Stimulated activated CD4-positive, alpha-beta T cell treated with anti-CD3 and anti-CD28 coated beads, TNF-alpha, amount 100 ng/mL, for 48 hours (primary cell): ENCODE measurements at places on chromosomes 13 and 19.

DNA sequence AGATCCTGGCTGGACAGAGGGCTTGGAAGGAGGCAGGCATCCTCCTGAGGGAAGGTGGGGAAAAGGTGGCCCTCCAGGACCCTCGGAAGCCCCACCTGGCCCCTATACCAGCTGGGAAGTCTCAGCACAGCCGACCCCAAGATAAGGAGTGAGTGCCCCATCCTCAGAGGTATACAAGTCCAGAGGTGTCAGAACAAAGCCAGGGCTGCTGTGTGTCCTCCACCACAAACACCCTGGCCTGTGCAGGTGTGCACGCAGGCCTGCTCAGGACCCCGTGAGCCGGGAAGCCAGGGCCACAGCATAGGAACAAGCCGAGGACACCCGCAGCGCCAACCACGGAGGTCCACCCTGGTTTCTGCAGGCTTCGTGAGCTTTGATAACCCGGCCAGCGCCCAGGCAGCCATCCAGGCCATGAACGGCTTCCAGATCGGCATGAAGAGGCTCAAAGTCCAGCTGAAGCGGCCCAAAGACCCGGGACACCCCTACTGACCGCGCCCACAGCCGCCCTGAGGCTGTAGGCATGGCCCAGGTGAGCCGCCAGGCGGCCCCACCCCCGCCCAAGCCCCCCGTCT lies 68.6 kb downstream of the CELF5 start:
- DNase-seq, result no peak

DNA sequence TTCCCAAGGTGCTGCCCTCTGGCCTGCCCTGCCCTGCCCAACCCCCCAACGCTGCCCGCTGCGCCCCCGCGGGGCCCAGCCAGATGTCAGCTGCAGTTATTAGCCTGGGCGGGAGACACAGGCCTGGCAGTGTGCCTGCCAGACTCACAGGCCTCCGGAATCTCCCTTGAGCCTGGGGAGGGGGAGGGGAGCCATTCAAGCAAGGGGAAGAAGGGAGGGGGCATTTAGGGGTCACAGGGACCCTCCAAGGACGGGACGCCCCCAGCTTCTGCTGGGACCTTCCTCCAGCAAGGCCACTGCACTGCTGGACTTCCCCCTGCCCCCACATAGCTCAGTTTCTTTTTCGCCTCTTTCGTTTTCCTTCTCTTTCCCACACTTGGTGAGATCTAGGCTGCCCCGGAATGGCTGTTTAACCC lies 2.6 kb upstream of the JUNB start:
- DNase-seq, result no peak

- DNase-seq, result no peak
These were observed 25.9 kb upstream of the OR10H2 start for GRCh38 chr19:15701757-15702533.

DNA sequence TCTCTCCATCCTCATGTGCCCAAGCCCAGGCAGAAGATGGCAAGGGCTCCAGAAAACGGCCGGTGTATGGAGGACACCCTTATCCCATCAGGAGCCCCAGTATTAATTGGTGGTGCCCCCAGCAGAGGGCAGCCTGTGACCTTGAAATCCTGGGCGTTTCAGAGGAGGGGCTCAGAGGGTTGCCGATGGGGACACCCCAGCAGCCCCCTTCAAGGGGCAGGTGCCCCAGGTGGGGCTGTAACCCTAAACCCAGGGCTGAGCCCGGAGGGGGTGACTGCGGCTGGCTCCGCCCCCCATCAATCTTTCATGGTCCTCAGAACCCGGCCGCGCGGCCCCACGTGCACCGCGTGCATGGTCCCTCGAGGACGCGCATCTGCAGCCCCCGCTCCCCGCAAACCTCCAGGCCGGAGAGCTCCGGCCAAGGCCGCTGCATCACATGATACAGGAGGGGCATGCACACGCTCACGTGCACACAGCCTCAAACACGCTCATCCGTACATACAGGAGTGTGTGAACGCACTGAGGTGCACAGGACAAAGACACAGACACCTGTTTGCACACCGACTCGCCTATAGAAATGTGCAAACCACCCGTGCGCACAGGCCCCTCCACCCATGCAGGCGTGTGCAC lies 949 bp downstream of the RAB3A start:
- no peak for DNase-seq

DNA sequence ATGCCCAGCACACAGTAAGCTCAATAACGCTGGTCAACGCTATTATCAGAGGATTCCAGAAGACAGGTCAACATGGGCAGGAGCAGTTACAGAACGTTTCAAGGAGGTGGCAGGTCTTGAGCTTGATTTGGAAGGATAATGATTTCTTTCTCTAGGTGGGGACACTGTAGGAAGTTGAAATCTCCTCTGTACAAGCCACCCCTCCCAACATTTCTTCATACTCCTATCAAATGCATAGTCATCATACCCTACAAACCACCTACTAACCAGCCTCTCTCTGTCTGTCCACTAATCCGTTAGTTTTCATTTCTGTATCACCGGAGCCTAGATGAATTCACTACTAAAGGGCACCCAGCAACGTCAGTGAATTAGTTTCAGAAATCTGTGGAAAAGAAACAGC lies 1.3 kb downstream of the ATP7B start:
- no peak for DNase-seq

- no peak for DNase-seq
These were observed 109.0 kb upstream of the HTR2A start for GRCh38 chr13:47005756-47006414.

- DNase-seq, result no peak
These were observed 27.5 kb downstream of the HSPH1 start for GRCh38 chr13:31134039-31134711.

GRCh38 chr19:41537789-41538188 lies 38.2 kb upstream of the CEACAM21 start:
- no peak for DNase-seq

GRCh38 chr13:22095794-22096193 lies 424.9 kb downstream of the FGF9 start:
- no peak for DNase-seq

- DNase-seq, result no peak
These were observed 67.8 kb downstream of the RXFP2 start for GRCh38 chr13:31807090-31807541.

- no peak for DNase-seq
These were observed 40.6 kb upstream of the KLF12 start for GRCh38 chr13:74174810-74175209.

- DNase-seq, result no peak
These were observed 43.4 kb downstream of the COL4A2 start for GRCh38 chr13:110350509-110350908.

GRCh38 chr13:82358284-82358683 lies 1524.0 kb downstream of the SLITRK1 start:
- no peak for DNase-seq

DNA sequence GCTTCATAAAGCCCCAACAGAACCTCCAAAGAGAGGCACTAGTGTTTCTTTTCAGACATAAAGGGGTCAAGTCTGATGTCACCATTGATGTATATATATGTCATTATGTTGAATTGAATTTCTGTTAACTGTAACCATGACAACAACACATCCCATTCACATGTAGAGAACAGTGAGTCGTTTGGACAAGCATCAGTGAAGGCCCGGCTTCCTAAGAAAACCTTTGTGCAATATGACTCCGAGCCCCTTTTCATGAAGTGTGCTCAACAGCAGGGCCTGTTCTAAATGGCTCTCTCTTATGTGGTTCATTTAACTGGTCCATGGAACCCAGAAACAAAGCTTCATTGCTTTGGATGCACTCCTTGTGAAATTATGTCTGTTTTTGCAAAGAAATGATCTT lies 67.2 kb upstream of the UBL3 start:
- DNase-seq, result no peak

DNA sequence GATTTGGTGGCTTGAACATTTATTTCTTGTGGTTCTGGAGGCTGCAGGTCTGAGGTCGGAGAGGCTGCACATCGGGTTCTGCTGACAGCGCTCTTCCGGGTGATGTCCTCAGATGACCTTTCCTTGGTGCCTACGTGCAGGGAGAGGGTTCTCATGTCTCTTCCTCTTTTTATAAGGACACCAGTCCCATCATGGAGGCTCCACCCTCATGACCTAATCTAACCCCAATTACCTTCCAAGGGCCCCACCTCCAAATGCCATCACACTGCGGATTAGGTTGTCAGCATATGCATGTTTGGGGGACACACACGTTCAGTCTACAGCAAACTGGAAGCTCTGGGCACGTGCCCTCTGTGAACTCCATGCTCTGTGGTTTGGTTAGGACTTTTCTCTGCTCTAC lies 338.6 kb downstream of the FGF9 start:
- DNase-seq, result no peak

GRCh38 chr19:18432275-18433014 lies 5.5 kb downstream of the ISYNA1 start:
- DNase-seq, result no peak

- no peak for DNase-seq
These were observed 379.4 kb upstream of the DACH1 start for GRCh38 chr13:72246396-72246795.

- DNase-seq, result no peak
These were observed 472.4 kb downstream of the DCT start for GRCh38 chr13:94007072-94007471.

GRCh38 chr13:105936816-105937215 lies 598.6 kb downstream of the EFNB2 start:
- DNase-seq, result no peak

DNA sequence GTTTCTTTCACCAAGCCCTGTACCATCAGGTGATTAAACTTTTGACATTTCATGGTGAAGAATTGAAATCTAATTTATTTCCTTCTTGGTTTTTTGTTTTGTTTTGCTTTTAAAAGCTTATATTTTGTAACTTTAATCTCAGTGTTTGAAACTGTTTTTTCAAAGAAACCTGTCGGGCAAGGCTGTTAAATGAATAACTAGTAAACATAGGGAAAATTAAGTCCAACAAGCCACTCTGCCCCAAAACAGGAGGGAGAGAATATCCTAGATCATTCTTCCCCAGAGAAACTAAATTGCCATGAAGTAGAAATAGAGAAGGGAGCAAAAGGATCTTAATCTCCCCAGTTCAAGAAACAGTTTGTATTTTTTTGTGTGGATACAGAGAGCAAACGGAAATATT lies 98.2 kb downstream of the FREM2 start:
- no peak for DNase-seq

- no peak for DNase-seq
These were observed 10.2 kb upstream of the CBLC start for GRCh38 chr19:44767295-44768180.

GRCh38 chr19:7328647-7329046 lies 20.1 kb upstream of the ARHGEF18 start:
- no peak for DNase-seq

DNA sequence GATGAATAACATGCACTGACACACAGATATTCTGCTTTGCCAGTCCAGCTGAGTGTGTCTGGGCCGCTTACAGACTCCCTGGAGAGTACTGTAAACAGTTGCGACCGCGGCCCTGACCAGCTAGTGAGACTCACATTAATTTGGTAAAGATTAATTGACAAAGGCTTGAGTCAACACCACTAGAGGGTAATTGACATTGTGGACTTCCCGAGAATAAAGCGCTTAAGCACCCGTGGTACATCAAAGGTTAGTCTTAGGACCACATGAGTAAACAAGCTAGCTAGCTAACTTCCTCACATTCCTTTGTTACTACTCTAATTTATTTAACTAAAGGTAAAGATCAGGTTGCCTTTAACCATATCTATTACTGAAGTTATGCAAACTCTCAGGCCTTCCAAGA lies 624.4 kb upstream of the ARGLU1 start:
- DNase-seq, result no peak

DNA sequence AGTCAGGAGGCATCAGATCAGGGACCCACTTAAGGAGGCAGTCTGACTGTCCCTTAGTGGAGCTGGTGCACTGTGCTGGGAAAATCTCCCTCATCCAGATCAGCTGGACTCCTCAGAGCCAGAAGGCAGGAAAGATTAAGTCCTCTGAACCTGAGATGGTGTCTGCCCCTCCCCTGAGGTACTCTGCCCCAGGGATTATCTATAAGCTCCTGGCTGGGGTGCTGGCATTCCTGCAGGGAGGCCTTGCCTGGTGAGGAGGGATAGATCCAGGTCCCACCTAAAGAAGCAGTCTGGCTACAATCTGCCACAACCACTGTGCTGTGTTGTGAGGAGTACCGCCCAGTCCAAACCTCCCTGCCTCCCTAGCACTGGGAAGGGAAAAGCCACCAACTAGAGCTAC lies 81.2 kb downstream of the NHLRC3 start:
- no peak for DNase-seq

- DNase-seq, result no peak
These were observed 9.9 kb downstream of the SYT3 start for GRCh38 chr19:50629801-50630200.

- no peak for DNase-seq
These were observed 412.0 kb downstream of the LMO7 start for GRCh38 chr13:76048131-76048530.

GRCh38 chr13:105991622-105992277 lies 543.7 kb downstream of the EFNB2 start:
- no peak for DNase-seq

DNA sequence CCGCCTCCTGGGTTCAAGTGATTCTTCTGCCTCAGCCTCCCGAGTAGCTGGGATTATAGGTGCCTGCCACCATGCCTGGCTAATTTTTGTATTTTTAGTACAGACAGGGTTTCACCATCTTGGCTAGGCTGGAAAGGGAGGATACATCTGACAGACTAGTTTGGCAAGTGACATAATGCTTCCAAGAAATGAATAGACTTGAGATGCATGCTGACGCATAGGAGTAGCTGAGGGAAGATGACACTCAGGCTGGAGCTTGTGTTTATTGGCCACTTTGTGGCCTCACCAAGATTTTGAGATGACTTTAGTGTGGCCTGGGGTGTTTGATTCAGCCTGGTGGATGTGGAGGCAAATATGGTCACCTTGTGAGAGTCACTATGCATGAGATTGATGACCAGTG lies 4.0 kb downstream of the ZNF586 start:
- no peak for DNase-seq

DNA sequence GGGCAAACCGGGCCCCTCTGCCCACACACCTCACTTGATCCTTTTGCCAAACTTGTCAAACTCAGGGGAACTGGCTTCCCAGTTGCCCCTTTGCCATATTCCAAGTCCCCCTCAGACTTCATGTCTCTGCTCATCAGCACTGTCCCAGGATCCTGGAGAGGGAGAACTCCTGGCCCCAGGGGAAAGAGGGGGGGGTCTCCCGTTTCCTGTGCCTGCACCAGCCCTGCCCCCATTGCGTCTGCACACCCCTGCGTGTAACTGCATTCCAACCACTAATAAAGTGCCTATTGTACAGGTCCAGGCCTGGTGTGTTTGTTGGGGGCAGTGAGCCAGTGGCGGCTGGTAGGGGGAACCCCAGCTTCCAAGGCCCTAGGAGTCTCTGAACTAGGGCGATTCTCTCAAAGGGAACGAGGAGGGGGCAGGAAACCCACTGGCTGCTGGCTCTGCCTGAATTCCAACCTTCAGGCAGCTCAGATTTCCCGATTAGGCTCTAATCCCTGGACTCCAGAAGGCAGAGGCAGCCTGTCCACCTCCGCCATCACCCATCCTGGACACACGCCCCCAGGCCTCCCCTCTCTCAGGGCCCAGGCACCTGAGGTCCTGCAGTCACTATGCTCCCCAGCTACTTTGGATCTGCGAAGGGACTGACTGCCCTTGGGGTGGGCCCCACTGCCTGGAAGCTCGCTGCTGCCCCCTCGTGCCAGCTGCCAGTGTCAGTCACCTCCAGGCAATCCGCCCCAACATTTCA lies 9.7 kb upstream of the ILF3 start:
- DNase-seq, result peak; percentile 58
